ENCODE measurements at places on chromosomes 4 and X.

DNA sequence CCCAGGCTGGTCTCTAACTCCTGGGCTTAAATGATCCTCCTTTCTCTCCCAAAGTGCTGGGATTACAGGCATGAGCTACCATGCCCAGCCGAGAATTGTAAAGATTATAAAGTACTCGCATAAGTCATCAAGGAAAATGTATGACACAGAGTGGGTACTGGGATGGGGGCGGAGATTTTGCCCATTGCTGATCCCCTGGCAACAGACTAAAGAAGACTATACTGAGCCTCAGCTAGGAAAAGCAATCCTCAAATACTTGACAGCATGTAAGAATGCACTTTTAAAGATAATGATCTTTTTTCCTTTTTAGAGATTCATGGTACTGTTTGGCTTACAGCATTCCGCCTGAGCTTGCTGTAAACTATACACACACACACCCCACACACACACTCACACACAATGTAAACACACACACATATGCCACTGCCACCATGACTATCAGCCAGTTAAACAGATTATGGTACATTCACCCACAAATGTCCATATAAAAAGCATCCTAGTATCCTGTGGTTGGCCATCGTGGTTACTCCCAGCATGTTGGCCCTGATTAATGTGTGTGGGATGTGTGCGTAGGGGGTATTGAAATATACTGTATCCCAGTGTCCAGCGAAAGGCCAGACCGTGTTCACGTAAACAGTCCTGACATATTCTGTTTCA, 113.0 kb downstream of the AMELX start:
- no peak for DNase-seq

- peak; percentile 77 for DNase-seq
Measured at GRCh38 chrX:69163936-69164741, 1.1 kb downstream of the PJA1 start.

DNA sequence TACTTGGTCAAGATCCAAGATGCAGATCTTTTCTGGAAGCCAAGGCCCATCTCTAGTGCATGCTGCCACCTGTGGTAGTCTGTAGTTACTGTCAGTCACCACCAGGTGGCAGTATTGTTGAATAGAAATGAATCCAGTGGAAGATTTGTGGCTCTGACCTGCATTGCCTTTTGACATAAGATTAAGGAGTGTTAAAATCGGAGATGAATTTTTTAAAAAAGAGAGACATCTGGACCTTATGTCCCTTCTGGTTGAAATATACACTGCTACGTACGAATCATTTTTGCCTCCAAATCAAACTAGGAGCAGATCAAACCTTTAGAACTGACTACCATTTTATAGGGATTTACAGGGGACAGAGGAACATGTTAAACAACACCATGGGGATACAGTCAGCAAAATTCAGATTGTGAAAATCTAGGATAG, 46.9 kb upstream of the RHOH start:
- peak; percentile 88 for DNase-seq

GRCh38 chrX:11499076-11500044, 166.4 kb downstream of the ARHGAP6 start:
- no peak for DNase-seq

DNA sequence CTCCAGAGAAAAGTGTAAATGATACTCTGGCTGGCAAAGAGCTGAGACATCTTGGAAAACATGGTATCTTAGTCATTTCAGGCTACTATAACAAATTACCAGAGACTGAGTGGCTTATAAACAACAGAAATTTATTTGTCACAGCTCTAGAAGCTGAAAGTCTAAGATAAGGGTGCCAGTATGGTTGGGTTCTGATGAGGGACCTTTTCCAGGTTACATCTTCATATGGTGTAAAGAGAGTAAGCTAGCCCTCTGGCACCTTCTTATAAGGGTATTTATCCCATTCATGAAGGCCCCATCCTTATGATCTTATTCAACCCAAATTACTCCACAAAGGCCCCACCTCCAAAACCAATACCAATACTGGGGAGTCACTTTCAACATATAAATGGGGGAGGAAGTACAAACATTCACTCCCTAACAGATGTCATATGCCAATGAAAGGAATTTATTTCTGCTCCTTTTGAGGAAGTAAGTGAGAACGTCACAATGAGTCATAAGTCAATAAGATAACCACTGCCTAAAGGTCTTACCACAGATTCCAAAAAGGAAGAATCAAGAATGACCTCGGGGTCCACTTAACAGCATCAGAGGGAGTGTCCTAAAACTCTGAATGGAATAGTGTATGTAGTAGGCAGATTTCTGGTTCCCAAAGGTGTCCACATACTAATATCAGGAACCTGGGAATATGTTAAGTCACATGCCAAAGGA, 246.6 kb downstream of the OPHN1 start:
- DNase-seq: no peak

DNA sequence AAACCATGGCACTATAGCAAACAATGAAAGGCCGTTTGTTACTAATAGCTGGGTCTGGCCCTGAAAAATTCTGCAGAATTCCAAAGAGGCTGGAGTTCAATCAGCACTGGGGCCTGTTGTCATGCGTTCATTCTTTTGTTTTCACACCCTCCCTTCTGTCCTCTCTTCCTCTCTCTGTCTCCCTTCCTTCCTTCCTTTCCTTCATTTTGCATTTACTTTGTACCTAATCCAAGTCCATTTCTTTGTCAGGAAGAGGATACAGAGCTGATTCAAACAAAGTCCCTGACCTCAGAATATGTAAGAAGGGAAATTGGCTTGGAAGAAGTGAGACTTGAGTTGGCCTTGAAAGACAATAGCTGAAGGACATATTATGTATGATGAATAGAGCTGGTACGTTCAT, 119.6 kb upstream of the LDB2 start:
- DNase-seq: no peak

DNA sequence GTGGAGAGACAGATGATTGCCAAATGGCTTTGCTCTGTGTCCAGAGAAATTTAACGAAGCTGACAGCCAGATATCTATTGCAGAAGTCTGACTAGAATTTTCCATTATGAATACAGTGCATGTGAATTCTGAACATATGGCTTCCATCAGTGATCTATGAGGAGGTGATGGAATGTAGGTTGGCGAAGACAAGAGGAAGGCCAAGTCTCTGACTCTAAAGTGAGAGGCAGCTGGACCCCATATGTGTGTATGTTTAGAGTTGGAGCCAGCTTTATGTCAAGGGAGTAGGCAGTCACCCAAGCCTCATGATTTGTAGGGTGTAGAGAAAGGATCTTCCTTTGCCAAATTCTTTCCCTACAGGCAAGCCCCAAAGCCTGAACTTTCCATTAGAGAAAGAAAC, 76.2 kb upstream of the TEX13D start:
- no peak for DNase-seq

DNA sequence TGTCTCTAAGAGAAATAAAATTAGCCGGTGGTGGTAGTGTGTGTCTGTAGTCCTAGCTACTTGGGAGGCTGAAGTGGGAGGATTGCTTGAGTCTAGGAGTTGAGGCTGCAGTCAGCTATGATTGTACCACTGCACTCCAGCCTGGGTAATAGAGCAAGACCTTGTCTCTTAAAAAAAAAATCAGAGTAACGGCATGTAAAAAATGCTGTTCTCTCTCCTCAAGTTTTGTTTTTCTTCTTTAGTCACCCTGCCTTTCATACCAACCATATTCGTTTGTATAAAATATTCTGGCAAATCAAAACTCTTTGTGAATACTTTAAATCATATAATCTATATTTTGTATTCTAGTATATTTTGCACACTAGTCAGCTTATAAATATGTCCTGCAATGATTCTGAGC, 44.8 kb upstream of the NUDT6 start:
- no peak for DNase-seq

DNA sequence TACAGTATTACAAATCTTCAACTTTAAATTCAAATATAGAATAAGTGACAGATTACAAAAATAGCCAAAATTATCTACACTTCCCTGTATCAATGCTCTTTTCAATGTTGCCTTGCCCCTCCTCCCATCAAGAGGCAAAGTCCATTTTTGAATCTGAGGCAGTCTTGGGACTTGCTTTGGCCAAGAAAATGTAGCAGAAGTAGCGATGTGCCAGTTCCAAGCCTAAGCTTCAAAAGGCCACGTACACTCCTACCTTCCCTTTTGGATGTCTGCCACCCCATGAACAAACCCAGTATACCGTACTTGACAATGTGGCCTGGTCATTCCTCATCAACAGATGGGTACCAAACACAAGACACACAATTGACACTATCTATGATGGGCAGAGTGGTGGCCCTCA, 24.1 kb downstream of the SEC24D start:
- no peak for DNase-seq

GRCh38 chrX:65127842-65128241, 151.6 kb upstream of the ZC4H2 start:
- peak; percentile 20 for DNase-seq

DNA sequence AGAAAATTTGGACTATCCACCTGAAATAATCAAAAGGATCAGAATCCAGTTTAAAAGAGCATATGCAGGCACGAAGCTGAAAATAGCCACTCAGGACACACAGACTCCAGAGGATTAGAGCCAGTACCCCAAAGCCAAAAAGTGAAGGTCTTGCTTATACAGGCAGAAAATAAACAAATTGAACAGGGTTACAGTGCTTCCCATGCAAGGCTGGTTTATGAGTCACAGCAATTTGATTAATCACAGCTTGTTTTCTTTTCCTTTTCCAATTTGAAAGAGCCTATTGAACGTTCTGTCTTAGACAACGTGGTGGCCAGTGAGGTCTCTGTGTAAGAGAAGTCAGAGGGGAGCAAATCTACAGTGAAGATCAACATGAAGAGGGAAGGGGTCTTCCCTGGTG, 10.2 kb downstream of the HGFAC start:
- no peak for DNase-seq

DNA sequence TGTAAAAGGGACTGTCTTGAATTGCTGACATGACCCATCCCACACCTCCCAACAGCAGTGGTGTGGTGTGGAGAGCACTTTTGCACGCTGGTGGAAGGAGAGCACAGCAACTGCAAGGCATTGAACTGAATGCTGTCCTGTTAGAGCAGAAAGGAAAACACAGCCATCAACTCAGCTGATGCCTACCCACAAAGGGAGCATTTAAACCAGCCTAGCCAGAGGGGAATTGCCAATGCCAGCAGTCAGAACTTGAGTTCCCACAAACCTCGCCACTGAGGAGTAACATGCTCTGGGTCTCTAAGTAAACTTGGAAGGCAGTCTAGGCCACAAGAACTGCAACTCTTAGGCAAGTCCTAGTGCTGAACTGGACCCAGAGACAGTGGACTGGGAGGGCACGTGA, 31.9 kb downstream of the MAGED4 start:
- DNase-seq: no peak

GRCh38 chr4:63361628-63362027, 1047.6 kb downstream of the TECRL start:
- DNase-seq: no peak

DNA sequence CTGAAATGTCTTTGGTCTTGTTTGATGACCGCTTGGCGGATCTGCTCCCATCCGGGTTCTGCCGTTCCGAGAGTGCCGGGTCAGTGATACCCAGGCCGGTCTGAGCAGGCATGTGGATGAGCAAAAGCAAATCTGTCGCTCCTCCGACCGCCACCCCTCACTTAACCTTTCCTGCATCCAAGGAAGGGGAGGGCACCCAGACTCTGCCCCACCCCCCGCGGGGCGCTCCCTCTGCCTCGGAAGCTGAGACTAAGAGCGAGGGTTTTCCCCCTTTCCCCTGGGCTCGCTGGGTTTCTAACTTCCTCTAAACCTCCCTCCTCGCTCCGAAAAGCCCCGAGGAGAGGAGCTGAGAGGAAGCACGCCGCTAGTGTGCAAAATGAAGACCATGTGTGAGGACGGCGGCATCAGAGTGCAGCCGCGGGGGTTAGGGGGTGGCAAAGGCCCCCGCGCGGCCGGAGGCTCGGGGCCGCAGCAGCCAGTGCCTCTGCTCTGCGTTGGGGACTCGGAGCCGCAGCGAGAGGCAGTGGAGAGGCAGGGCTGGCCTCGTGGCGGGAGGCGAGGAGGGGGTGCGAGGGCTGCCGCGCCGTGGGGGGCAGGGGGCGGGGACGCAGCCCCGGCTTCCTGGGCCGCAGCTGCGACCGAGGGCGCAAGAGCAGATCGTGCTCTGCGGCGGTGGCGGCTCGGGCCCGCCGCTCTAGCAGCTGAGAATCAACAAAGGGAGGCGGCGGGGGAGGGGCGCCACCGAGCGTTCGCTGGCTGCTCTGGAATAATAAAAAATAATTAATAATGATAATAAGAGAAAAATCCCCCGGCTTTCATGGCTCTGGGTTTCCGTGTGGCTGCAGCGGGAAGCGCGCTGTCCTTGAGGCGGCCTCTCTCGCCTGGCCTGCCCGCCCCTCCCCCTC, 55.8 kb upstream of the BCOR start:
- peak; percentile 65 for DNase-seq

DNA sequence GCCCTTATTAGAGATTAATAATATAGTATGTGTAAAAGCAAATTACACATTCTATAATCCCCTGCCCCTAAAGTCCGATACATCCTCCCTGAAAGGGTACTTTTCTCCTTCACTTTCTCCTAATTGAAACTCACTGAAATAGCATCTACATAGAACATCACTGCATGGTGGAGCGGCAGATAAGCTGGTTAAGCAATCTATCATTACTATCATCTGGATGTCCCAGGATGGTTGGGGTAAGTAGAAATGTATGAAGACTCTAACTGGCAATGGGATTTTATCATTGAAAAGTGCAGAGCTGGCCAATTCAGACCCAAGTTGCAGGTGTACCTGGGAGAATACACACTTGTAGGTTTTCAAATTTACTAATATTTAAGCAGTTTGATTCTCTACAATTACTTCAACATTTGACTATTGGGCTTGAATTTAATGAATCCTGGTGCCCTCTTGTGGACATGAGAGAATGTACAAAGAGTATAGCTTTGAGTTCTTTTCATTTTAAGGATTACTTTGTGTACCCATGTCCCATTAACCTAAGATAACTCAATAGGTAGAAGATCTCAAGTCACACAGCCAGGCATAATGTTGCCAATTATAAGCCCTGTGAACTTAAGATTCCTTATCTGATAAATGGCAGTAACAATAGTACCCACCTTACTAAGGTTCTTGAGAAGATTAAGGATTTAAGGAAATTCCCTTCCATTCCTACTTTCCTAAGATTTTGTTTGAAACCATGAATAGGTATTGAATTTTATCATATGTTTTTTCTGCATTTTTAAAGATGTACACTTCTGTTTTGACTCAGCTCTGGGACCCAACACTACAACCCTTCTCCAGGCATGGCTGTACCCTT, 69.8 kb downstream of the SHROOM3 start:
- peak; percentile 42 for DNase-seq

DNA sequence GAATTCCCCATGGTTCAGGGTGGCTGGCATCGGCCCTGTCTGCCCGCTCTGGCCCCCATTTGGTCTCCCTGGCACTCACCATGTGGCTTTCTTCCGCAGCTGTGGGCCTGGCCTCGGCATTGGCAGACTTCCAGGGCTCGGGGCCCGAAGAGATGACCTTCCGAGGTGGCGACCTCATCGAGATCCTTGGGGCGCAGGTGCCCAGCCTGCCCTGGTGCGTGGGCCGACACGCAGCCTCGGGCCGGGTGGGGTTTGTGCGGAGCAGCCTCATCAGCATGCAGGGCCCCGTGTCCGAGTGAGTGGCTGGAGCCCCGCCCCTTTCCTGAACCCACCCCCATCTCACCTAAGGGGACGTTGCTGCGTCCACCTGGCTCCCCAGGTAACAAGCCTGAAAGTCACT, 20.1 kb downstream of the SH3TC1 start:
- DNase-seq: no peak
